Osteocyte (in vitro differentiated cells): ENCODE measurements at places on chromosomes 2 and 18. TPM values are rescaled to one million over a fixed set of nuclear protein-coding genes. Genes with fewer than 3 reads are reported as not detected.

The E2F6 gene
- 14.8 and 16.9 TPM in 2 replicates for total RNA-seq

The MOGAT1 gene
- total RNA-seq = not detected in 2 replicates

GRCh38 chr2:20425371-20425881 lies 21.4 kb upstream of the RHOB start:
- no peak for DNase-seq

The SP140 gene
- 0.65 and 1.0 TPM in 2 replicates for total RNA-seq

GRCh38 chr2:160203422-160203821 lies 3.4 kb upstream of the ITGB6 start:
- DNase-seq = no peak

DNA sequence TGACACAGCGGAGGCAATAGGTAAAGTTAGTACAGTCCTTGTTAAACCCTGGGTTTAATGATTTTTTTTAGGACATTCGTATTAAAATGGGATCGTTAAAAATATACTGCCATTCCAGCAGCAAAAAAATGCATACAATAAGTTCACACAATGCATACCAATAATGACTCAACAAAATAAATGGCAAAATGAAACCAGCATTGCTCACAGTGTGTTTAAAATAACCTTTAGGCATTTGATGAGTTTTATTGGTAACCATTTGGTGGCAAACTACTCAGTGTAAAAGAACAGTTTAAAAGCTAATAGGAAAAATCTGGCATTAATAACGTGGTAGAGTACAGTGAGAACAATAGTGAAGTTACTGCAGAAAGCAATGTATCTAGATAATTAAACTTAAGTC lies 539.0 kb upstream of the PIK3C3 start:
- DNase-seq = no peak

GRCh38 chr18:23503963-23504344 lies 643 bp downstream of the RMC1 start:
- no peak for DNase-seq

The GNLY gene
- total RNA-seq = not detected in 2 replicates

The HOXD1 gene
- not detected in 2 replicates for total RNA-seq

The SERPINB5 gene
- total RNA-seq = not detected in 2 replicates

The C2orf80 gene
- not detected in 2 replicates for total RNA-seq

The C2orf66 gene
- 0.27 and 0.29 TPM in 2 replicates for total RNA-seq

The LINC00305 gene
- total RNA-seq = not detected in 2 replicates

The FKBP1B gene
- 12.6 and 12.7 TPM in 2 replicates for total RNA-seq
